ENCODE measurements at places on chromosomes 12 and 14.

GRCh38 chr14:69475194-69475818 lies 9.2 kb upstream of the PLEKHD1 start:
- DNase-seq, result no peak

DNA sequence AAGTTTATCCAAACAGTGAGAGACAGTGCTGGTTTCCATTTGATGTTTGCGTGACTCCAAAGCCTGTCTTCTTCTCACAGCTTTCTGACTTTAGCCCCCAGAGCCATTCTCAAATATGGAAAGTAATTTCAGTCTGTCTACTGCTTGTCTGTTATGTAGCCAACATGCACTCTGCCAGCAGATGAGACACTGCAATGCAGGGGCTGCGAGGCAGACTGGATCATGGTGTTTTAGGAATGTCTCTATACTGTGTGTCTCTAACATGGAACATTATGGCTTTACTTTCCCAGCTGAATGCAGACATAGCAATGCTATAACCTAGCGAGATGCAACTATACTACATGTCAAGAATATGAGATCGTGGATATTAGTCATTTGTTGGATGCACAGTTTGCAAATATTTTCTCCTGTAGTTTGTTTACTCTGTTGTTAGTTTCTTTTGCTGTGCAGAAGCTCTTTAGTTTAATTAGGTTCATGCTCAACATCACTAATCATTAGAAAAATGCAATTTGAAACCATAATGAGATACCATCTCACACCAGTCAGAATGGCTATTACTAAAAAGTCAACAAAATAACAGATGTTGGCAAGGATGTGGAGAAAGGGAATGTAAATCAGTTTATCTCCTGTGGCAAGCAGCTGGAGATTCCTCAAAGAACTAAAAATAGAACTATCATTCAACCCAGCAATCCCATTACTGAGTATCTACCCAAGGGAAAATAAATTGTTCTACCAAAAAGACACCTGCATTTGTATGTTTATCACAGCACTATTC lies 235.8 kb upstream of the TMTC1 start:
- no peak for DNase-seq

DNA sequence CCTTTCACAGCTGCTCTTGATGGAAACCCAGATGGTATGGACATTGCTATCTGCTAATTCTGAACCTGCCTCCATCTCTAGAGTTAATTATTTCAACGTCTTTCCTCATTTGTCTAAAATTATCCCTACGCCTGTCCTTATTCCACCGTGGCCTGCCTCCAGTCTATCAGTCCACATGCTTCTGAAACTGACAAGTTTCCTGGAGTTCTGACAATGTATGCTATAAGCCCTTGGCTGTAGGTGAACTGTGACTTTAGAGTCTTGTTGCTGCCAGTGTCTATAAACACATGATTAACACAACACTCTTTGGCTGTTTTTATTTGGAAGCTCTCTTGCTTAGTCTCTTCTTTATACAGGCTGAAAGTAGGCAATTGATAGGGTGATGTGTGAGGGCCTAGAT lies 1052.9 kb downstream of the TMTC2 start:
- DNase-seq, result no peak

DNA sequence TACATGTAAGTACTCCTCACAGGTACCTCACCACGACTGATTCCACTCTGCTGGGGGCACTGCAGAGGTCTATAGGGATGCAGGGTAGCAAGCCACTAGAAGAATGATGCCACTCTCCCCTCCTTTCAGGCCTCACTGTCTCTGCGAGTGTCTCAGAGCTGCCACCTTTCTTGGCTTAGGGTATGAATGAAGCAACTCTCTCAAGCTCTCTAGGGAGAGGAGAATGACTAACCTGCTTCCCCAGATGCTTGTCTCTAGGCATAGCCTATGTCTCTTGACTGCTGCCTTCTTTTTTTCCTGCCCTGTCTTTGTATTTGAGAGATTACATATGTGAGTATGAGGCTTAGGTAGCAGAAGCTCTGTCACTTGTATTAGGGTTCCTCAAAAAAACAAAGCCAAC lies 566.5 kb upstream of the ATP2B1 start:
- DNase-seq, result no peak

GRCh38 chr12:56766535-56766934 lies 3.4 kb downstream of the HSD17B6 start:
- DNase-seq, result no peak

DNA sequence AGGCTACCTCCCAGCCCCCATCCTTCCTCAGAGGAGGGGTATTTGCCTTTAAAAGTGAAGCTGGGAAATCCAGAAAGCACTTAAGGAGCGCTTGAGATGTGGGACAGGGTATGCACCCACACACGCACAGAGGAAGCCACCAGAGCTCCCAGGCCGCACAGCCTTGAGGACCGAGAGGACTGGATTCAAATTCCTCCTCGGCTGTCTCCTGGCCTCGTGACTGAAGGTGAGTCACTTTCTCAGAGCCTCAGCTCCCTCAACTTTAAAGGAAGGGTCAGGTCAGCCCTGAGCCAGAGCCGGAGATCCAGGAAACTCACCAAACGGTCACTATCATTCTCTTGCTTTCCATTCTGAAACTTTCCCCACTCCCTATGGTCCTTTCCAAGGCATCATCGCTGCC lies 37.6 kb downstream of the BCL11B start:
- DNase-seq, result no peak

Data from LNCaP clone FGC (cell line).